DMS153 (cell line): ENCODE measurements at places on chromosomes 1 and 21.

- peak; percentile 20 for DNase-seq
Measured at GRCh38 chr1:14910984-14911721, 242.4 kb upstream of the TMEM51 start.

DNA sequence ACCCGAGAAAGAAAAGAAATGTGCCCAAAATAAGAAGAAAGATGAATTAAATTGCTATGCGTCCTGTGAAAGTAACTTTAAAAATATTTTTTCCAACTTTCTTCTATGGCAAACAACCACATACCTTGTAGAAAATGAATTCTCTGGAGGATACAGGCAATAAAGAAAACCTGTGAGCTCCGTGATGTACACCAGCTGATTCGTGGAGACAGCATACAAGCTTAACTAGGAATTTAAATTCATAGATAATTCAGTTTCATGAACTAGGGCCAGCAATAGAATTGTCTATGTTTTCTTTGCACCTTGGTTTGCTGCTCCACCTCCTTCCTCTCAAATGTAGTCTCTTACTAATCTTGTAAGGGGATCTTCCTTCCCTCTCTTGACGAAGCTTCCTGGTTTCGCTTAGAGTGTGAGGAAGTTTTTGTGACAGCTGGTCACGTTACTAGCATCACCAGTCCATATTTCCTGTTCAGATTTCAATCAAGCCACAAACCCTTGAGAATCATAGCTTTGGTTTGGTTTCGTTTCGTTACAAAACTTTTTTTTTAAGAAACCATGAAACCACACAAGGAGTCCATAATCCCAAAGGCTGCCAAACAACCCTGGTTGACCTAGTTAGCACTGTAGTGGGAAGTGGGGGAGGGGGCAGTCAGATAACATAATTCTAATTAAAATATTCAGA, 35.8 kb downstream of the GREM2 start:
- no peak for DNase-seq

- no peak for DNase-seq
Measured at GRCh38 chr1:23845163-23845562, 19.9 kb upstream of the HMGCL start.

- DNase-seq: no peak
Measured at GRCh38 chr1:202631076-202631923, 79.0 kb downstream of the SYT2 start.

DNA sequence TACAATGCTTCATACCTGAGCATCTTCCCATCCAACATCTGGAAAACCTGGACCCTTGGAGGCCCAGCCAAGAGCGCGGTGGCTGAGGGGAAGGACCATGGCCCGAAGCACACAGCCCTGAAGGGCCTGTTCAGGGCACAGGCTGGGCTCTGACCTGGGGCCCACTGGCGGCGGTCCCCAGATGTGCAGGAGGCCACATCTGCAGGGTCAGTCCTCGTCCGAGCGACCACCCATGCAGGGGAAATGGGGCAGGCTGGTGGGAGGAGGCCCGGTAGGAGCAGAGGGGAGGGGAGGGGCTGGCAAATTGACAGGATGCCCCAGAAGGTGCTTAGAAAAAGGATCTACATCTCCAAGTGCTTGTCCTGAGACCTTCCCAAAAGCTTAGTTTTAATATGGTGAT, 59.9 kb downstream of the DISP3 start:
- no peak for DNase-seq

- no peak for DNase-seq
Measured at GRCh38 chr1:199545780-199546179, 481.7 kb upstream of the NR5A2 start.
